H7 (cell line): ENCODE measurements at places on chromosomes 1 and 21. TPM values are rescaled to one million over a fixed set of nuclear protein-coding genes. Genes with fewer than 3 reads are reported as not detected.

Gene MROH7
- 0.03 and 0.18 TPM in 2 replicates for total RNA-seq

Gene S100A8
- total RNA-seq = not detected in 2 replicates

Gene OR2T29
- total RNA-seq = not detected in 2 replicates

Gene GPR25
- total RNA-seq = not detected in 2 replicates

Gene KCNE2
- not detected in 2 replicates for total RNA-seq

Gene PLCH2
- 0.24 and 0.37 TPM in 2 replicates for total RNA-seq

Gene LZIC
- total RNA-seq = 20.9 and 34.9 TPM in 2 replicates

Gene PRR9
- not detected in 2 replicates for total RNA-seq

Gene PCSK9
- 103 and 171 TPM in 2 replicates for total RNA-seq

Gene HES2
- total RNA-seq = 0.04 and 0.62 TPM in 2 replicates

Gene RGL1
- 2.2 and 3.2 TPM in 2 replicates for total RNA-seq

Gene FYB2
- total RNA-seq = not detected in 2 replicates
